ENCODE measurements at places on chromosomes 11 and 22. TPM values are rescaled to one million over a fixed set of nuclear protein-coding genes. Genes with fewer than 3 reads are reported as not detected.

The MMP8 gene
- total RNA-seq = not detected

DNA sequence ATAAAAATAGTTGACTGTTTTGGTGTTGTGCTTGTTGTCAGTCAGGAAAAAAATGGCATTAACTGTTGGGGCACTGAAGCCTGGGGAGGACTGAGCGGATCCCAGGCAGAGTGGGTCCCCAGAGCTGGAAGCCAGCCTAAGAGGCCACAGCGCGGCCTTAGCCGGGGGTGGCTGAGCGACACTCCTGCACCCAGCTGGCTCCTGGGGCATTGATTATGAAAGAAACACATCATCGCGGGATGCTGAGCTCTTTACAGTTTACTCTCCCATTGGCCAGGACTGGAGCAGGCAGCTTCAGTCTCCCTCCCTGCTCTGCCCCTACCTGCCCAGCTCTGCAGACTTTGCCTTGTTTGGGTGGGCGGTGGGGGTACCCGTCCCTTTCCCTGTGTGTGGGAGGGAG is 121.5 kb downstream of the ST3GAL4 start:
- no peak for DNase-seq

DNA sequence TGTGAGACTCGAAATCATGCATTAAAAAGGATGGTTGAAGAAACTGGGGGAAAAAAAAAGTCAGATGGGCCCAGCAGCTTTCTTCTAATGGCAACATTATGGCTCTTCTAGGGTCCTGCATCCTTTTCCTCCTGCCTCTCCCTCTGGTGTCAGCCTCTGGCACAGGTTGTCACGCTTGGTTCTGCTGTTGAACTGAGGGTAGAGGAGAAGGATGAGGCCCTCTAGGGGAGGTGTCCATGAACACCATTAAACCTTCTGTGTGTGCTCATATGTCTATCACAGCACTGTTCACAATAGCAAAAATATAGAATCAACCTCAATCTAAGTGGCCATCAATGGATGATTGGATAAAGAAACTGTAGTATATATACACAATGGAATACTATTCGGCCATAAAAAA is 36.0 kb downstream of the BUD13 start:
- peak; percentile 60 for DNase-seq

DNA sequence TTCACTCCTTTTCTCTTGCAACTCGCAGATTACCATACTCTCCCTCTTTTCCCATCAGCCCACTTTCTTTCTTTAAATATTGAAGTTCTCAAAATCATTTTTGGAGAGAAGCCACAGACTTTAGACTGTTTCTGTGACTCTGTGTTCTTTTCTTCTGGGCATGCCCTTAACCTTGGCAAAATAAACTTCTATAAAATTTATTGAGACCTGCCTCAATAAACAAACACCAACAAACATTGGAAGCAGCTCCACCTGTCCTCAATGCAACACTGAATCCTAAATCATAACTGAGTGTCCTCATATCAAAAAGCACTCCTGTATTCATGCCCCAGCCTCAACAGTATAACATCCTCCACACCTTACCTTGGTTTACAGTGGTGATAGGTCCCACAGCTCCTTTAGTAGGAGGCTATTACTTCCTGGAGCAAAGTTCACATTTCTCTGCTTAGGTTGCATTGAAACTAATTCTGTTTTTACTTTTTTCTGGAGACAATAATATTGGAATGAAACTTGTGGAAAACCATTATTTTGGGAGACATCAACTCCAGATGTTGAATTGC is 320.0 kb upstream of the LRRC4C start:
- DNase-seq = no peak

DNA sequence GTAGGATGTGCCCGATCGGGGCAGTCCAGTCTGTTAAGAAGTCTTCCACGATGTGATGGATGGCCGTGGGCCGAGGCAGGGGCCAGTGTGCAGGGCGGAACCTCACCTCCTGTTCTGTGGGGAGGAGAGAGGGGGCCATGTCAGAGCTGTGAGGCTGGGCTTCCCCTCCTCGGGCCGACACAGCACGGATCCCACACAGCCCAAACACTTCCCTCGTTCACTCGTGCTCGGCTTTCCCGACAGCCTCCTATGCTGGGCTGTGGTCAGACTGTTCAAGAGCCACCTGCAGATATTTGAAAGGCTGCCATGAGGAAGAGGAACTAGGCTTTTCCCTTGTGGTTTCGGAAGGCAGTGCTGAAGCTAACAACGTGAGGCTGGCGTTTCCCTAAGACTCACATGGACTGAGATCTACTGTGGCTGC is 12.3 kb upstream of the TXN2 start:
- no peak for DNase-seq

DNA sequence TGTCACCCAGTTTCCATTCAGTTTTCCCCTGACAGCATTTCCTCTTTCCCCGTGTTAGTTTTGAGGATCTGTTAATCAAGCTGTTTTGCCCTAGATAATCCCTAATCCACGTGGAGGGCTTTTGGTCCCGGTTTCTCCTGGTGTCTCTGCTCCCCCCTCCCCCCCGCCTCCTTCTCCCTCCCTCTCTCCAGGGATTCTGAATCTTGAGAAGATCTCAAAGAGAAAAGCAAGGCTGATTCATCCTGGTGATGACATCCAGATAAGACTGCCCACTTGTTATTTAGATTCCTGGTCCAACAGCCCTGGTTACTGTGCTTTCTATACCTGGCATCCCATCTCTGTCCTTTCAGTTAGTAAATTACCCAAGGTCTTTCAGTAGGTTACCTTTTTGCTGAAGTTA is 59.4 kb downstream of the KCNA4 start:
- DNase-seq = no peak

GRCh38 chr22:27237080-27237741 is 564.3 kb downstream of the MN1 start:
- no peak for DNase-seq

The NCAM1 gene
- not detected for total RNA-seq

The SLC25A18 gene
- 0.86 TPM for total RNA-seq

DNA sequence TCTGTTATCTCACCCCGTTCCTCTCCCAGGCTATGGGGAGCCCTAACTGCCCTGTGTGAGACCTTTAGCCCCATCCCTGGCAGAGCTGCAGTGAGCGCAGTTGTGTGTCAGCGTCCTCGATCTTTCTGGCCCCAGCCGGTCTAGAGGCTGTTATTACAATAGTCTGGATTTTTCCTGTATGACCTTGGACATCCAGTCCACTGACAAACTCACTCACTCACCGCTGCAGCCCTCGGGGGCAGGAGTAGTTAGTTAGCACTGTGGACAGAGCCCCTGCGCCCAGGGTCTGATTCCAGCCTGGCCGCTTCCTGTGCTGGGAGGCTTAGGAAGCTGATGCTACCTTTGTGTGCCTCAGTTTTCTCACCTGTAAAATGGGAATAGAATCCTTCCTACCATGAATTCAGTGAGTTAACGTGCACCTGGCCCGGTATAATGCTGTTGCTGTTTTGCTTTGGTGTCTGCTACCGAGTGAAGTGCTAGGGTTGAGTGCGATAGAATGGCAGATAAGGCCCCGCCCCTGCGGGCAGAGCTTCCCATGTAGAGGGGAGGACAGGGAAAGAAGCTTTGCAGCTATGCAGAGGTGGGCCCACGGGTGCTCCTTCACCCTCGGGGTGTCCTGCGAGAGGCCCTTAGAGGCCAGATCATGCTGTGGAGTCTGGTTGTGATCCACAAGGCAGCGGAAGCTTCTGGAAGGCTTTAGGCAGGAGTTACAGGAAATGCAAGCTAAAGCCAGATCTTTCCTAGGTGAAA is 3.0 kb downstream of the LRP5 start:
- peak; percentile 96 for DNase-seq

The OR51B2 gene
- total RNA-seq = not detected

- no peak for DNase-seq
Observed at GRCh38 chr22:48677168-48677520, 1150.5 kb downstream of the BRD1 start.

- no peak for DNase-seq
Observed at GRCh38 chr22:48197189-48197690, 1434.8 kb downstream of the TBC1D22A start.

DNA sequence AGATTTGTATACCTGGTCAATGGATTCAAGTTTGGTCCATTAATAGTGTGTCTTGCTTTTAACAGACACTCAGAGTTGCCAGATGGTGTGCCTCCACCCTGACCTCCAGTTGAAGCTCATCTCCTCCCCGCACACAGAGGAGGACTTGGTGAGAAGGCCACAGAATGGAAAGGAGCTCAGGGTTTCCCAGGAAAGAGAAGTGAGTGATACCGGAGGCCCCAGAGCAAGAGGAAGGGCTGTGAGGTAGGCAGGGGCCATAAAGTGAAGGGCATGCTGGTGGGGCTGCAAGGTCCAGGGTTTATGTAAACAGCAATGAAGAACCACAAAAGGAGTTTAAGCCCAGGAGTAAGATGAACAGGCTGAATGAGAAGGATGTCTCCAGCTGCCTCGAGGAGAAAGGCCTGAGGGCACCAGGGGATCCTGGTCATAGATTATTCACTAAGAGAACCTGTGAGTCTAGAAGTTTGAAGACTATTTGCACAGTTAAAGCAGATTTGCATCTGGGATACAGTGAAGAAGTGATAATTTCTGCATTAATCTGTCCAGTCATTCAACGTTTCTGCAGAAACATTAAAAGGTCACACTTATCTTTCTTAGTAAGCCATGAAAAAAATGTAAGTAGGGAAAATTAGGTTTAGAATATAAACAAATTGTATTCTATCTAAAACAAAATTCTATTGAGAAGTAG is 67.5 kb upstream of the VPREB1 start:
- DNase-seq = no peak

The CARD18 gene
- not detected for total RNA-seq

The ROBO3 gene
- 0.07 TPM for total RNA-seq

- DNase-seq = no peak
Observed at GRCh38 chr11:62652161-62653006, 718 bp downstream of the INTS5 start.

DNA sequence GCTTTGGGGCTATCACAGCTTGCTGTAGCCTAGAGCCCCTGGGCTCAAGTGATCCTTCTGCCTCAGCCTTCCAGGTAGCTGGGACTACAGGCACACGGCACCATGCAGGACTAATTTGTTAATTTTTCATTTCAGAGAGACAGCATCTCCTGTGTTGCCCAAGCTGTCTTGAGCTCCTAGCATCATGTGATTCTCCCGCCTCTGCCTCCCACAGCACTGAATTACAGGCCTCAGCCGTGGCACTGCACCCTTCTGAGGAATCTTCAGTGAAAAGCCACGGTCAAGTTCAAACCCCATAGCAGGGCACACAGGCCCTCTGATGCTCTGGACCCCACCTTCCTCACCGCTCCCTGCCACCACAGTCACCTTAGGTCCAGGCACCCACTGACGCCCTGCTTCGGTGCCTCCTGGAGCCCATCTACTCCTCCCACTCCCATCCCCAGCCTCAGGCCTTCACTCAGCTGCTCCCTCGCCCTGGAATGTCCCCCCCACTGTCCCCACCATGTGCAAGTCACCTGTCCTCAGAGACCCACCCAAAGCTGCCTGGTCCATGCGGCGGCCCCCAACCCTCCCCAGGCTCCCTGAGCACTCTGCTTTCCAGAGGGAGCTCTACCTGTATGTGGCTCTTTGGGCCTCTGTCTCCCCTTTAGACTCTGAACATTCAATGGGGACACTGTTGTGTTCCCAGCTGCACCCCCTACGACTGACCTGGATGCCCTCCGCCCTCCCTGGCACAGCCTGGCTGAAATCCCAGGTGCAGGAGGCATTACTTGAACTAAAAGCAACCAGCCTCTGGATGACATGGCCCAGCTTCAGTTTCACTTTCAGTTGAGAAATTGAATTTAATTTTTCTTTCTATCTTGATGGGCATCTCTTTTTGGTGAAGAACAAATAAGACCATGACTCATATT is 1.6 kb downstream of the APOL2 start:
- DNase-seq = no peak

The TIMM10 gene
- total RNA-seq = 82.2 TPM

The ADM gene
- total RNA-seq = 10.7 TPM

The APOL4 gene
- total RNA-seq = 0.45 TPM

GRCh38 chr11:6298605-6299004 is 21.7 kb downstream of the CAVIN3 start:
- DNase-seq = peak; percentile 38

DNA sequence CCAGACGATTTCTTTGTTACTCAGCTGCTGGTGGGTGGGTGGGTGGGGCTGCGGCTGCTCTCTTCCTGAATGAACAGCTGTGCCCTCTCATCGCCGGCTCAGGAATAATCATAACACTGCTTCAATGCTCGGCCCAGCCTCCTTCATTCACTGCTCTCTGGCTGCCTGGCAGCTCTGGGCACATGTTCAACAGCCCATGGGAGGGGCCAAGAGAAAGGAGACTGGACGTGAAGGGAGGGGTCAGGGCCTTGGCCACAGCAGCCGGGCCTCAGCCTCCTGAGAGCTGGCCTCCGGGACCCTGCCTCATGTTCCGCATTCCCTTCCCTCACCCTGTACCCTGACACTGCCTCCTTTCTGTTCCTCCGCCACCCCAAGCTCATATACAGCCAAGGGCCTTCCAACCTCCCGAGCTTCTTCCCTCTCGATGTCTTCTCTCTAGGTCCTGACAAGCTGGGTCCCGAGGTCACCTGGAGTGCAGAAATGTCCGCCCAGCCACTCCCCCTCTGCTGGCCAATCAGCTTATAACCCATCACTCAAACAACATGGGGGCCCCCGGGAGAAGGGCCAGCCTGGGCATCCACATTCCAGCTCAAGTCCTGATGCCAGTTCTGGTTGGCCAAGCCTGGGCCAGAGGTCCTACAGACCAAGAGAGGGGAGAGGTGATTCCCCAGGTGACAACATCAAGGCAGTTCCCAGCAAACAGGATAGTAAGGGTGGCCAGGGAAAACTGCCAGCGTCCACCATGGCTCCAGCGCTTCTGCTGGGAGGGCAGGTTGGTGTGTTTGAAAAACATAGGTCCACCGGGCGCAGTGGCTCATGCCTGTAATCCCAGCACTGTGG is 3.2 kb upstream of the CSDC2 start:
- peak; percentile 70 for DNase-seq

The WNT11 gene
- total RNA-seq = 0.66 TPM

The ANKK1 gene
- total RNA-seq = not detected

DNA sequence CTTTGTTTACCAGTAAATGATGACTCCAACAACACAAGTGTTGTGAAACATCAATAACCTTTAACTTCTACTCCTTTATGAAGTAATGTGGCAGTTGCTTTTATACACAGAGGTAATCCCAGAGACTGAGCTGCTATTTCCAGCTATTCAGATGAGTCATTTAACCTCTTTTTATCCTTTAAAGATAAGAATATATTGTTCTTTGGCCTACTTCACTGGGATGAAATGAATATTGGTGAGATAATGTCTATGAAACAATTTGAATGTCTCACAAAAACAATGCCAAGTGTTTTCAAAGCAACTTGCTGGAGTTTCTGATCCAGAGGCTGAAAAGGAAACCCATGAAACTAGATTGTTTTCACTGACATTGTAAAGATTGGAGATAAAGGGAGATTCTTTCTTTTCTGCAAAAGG is 564.4 kb upstream of the LUZP2 start:
- no peak for DNase-seq

The LIF gene
- 3.6 TPM for total RNA-seq

- DNase-seq = peak; percentile 26
Observed at GRCh38 chr22:20494978-20495860, at the start of gene KLHL22. Gene KLHL22, minus strand, starts transcription at chr22:20495795. Its CDS starts 6,584 bp downstream, at chr22:20489211.

The RNASEH2C gene
- total RNA-seq = 65.1 TPM

DNA sequence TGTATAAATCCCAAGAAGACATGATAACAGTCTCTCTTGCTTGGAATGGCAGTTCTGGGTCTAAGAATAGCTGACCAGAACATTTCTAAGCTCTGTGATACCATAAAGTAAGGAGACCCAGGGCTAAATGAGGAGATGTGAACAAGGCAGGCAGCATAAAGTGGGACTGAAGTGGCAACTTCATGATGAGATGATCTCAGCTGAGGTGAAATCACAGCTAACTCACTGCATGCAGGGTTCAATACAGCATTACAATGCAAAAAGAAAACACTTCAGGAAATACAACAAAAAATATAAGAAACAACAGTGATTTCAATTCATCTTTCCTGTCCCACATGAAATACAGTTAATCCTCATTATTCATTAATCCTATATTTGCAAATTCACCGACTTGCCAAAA is 44.6 kb downstream of the MRE11 start:
- no peak for DNase-seq

The CALCA gene
- not detected for total RNA-seq
